SHP77 (cell line): ENCODE measurements at places on chromosomes 6 and 20.
A peak's percentile ranks its signal among the peaks of the same experiment; 100 is the strongest.

DNA sequence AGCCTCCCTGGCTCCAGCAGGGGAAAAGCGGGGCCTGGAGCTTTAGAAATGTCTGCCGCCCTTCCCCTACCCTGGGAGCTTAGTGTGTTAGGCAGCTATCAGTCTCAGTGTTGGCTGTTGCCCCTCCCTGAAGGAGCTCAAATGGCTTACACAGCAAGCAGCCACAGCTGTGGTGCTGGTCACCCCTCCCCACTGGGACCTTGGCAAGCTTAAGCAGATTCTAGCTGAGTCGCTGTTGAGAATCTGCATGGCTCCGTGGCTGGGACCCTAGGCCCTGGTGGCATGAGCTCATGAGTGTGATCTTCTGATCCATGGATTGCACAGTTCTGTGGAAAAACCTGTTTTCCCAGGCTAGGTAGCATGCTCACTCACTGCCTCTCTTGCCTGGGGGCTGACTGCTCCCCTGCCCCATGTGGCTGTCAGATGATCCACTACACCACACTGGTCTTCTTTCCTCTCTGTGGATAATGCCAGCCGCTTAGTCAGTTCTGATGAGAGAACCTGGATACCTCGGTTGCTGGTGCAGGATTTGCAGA lies 714.0 kb downstream of the MAFB start:
- no peak for DNase-seq

DNA sequence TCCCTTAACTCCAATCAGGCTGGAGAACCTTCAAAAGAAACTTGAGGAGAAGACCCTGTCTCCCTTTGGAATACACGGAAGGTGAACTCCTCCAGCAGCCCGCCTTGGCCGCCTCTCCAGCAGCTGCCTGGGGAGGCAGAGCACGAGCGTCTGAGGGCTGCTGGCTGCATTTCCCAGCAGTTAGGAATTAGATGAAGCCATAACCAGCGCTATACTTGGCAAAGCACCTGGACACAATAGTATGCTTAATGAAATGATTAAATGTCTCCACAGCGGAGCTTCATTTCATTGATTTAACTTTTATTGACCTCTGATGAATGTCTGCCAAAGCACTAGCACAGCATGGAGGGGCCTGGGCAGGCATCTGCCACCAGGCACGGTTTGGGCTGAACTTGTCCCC lies 73.5 kb downstream of the TMEM242 start:
- no peak for DNase-seq

DNA sequence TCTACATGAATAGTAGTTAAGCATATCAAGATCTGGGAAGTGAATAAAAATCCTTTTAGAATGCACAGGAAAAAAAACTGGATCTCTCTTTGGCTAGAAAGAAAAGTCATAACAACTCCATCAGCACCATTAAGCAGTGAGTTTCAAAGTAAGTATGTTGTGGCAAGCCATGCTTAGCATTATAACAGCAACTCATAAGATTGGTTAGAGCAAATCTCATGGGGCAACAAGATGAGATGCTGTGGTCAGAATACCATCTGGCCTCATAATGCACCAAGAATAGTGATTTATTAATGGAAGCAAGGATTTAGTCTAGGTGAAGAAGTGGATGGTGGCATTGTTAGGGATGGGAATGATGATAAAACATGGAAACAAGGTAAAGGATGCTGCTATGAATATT lies 159.4 kb downstream of the PHF3 start:
- no peak for DNase-seq

- peak; percentile 55 for DNase-seq
These were observed 7.3 kb downstream of the ZKSCAN3 start for GRCh38 chr6:28357036-28357435.

GRCh38 chr20:20370094-20370575 lies 2.2 kb downstream of the INSM1 start:
- no peak for DNase-seq

GRCh38 chr6:28875191-28875747 lies 48.5 kb downstream of the TRIM27 start:
- DNase-seq: no peak

GRCh38 chr6:37095997-37096396 lies 74.0 kb upstream of the PIM1 start:
- DNase-seq: no peak

- DNase-seq: no peak
These were observed 288.2 kb upstream of the MAN1A1 start for GRCh38 chr6:119637768-119638167.

- DNase-seq: no peak
These were observed 186.7 kb downstream of the BTBD9 start for GRCh38 chr6:38452816-38453660.

- DNase-seq: no peak
These were observed 44.3 kb downstream of the USP49 start for GRCh38 chr6:41850861-41851260.

DNA sequence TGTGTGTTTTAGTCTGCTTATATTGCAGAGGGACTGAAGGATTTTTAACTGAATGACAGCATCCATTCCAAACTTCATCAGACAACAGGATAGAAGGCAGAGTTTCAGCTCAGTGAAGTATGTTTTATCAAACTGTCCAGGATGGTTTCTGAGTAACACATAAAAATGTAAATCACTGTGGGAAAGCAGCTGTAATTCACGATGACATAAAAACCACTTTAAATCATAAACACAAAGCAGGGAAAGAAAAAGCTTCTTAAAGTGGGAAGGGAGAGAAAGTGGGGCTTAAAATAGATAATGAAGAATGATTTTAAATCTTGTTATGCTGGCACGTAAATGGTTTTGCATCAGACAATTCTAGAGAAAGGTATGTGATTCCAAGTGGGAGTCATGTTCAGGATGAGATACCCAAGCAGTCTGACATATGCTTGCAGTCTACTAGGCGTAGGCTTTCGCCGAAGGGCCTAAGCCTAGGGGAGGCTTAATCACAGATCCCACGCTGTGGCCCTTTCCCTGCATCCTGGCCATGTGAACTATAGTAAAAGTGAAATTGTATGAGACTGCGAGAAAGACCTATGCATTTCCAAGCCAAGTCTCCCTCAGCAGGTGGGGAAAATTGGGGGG lies 610.6 kb downstream of the PRKN start:
- no peak for DNase-seq

- no peak for DNase-seq
These were observed 15.2 kb downstream of the DSE start for GRCh38 chr6:116385921-116386320.

DNA sequence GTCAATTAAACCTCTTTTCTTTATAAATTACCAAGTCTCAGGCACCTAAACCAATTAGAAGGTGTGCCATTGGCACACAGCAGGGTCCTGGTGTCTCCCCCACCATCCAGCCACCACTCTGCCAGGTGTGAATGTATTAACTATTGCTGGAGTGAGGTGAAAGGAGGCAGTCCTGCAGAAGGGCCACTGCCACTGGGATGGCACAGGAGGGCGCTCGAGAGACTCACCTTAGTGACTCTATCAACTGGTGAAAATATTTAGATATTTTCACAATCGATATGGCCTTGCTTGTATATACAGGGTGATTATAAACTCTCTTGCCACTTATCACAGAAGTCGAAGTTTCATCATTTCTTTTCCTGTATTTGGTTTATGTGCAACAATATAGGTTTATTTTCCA lies 145.6 kb upstream of the ESR1 start:
- no peak for DNase-seq

GRCh38 chr6:170094686-170095272 lies 196.1 kb downstream of the DLL1 start:
- no peak for DNase-seq

GRCh38 chr6:37717836-37718251 lies 20.2 kb upstream of the MDGA1 start:
- no peak for DNase-seq

GRCh38 chr20:5215672-5216304 lies 89.0 kb downstream of the CDS2 start:
- no peak for DNase-seq

GRCh38 chr6:96899019-96899418 lies 1.3 kb upstream of the NDUFAF4 start:
- no peak for DNase-seq

- peak; percentile 76 for DNase-seq
These were observed 334.3 kb downstream of the CDKAL1 start for GRCh38 chr6:20868397-20869096.

DNA sequence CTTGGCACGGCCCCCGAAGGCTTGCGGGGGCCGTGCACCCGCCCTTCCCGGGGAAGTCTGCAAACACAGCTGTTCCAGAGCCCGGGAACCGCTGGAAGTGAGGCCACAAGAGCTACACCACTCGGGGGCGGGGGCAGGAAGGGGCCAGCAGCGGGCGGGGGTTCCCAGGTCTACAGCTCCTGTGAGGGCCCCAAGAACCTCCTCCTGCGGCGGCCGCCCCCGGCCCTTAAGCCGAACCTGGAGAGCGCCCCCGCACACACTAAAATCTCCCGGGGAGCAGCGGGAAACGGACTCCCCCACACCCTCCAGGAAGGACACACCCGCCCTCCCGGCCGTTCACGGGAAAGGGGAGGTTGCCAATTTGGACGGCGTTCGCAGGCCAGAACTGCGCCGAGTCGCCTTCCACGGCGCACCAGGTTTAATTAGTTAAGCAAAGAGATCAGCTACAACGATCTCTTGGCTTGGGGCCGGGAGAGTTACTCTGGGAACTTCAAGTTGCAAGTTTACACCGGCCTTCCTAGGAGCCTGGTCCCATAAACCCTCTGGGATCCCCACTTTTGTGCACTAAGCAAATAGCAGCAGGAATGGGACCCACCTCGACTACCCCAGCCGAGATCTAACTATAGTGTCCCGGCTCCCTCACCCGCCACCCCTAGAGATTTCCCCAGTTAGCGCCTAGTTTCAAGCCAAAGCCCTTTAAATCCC lies 1.7 kb downstream of the JAG1 start:
- no peak for DNase-seq

- DNase-seq: peak; percentile 36
These were observed 148.4 kb downstream of the TBXT start for GRCh38 chr6:166019214-166019613.

- no peak for DNase-seq
These were observed 138.8 kb upstream of the LAMA2 start for GRCh38 chr6:128743974-128744765.

- DNase-seq: no peak
These were observed 122.8 kb upstream of the ZNF217 start for GRCh38 chr20:53716395-53716794.

DNA sequence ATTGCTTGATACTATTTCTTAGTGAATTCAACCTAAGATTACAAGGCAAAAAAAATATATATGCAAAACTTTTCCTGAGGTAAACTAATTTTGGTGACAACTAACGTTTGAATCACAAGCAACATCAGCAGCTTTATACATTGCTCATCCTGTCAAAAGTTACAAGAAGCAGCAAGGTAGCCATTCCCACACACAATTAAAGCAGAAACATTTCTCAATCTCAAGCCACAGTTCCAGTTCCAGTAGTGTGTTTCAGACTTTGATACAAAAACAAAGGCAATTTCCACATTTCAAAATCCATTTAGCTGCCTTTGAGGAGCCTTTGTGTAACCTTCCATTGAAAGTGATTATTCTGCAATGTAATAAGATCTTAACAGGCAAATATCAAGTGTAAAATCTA lies 191.0 kb downstream of the WDR27 start:
- DNase-seq: no peak

GRCh38 chr6:33853026-33853425 lies 49.2 kb upstream of the MLN start:
- DNase-seq: no peak

DNA sequence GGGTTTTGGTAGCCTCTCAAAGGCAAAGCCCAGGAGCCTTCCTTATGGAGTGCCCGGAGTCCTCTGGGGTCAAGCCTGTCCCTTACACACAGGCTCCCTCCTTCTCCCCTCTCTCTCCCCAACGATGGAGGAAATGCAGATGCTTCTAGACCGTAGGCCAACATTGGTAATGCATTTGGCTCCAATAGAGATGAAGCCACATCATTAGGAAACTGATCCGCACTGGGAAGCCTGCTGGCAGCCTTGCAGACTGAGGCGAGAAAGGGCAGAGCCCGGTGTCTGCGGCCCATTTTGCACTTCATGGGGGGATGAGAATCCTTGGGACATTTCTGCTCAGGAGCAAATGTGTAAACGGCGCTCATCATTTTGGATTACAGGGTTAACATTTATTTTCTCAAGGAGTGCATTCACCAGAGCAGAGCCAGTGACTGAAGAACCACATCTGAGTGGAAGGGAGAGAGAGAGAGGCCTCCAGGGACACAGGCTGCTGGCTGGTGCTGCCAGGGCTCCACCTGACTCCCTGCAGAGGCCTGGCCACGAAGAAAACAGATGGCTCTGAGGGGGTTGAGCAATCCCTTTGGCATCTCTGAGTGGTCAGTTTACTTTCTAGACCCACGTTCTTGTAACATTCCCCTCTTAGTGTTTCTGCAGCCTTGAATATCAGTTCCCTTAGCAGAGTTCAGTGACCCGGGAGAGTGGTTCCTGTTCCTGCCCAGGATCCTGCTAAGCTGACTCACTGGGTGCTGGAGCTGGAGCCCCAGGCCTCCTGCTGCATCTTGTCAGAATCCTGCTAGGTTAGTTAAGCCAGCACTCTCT lies 4.4 kb upstream of the CST3 start:
- no peak for DNase-seq

DNA sequence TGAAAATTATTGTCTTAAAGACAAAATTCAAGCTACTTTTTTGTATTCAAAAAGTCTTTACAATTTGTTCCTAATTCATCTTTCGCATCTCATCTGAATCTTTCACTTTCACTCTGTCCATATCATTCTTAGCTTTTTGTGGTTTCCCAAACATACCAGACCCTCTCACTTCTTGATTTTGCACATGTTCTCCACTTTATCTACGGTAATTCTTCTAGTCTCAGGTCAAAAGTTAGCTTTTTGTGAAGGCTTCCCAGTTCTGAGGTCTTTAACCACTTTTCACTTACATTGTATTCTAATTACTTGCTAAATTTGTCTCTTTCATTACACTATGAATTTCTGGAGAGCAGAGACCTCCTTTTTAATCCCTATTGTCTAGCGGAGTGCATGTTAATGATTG lies 34.6 kb upstream of the EPHA7 start:
- DNase-seq: no peak

DNA sequence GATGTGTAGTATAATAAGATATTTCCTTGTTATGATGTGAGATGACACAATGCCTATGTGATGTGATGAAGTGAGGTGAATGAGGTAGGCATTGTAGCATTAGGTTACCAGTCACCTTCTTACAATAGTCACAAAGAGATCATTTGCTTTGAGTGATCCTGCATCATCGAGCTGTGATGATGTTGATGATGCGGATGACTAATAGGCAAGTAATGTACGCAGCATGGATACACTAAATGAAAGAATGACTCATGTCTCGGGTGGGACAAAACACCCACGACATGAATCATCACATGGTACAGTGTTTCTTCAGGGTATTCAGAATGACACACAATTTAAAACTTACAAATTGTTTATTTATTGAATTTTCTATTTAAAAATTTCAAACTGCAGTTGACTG lies 806.3 kb upstream of the GJE1 start:
- DNase-seq: peak; percentile 45

DNA sequence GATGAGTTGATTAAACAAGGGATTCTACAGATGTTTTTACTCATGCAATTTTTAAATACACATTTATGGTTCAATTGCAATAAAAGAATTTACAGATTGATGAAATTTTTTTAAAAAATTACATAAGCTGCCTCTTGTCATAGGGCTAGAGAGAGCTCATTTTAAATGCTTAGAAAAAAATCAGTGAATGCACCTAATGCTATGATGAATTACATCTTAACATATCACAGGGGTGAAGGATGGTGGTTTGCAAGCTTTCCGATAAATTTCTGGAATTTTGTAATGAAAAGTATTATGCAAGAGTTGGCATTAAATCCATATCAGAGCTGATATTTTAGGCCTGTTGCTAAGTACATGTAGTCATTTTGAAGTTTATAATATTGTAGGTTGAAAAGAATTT lies 29.6 kb downstream of the DSE start:
- DNase-seq: no peak

- DNase-seq: no peak
These were observed 25.7 kb downstream of the MYCT1 start for GRCh38 chr6:152723398-152723797.
